ENCODE measurements at places on chromosomes 5 and 9. TPM values are rescaled to one million over a fixed set of nuclear protein-coding genes. Genes with fewer than 3 reads are reported as not detected.

Gene GABRB2
- under 0.01 TPM for total RNA-seq

Gene SPINK5
- total RNA-seq, result not detected

Gene CAMK4
- 4.2 TPM for total RNA-seq

Gene MTRR
- 43.8 TPM for total RNA-seq

Gene LCN9
- not detected for total RNA-seq

Gene FSTL4
- total RNA-seq, result 0.14 TPM

Gene ACSL6
- total RNA-seq, result not detected

Gene LHX3
- total RNA-seq, result not detected

Gene NCS1
- 26.5 TPM for total RNA-seq

Gene PRDM12
- total RNA-seq, result not detected

Gene CORO2A
- total RNA-seq, result 0.44 TPM

Gene CYSRT1
- total RNA-seq, result 0.14 TPM

All from placental pericyte (primary cell).